Gastroesophageal sphincter (tissue), 4 donors: ENCODE measurements at places on chromosomes 16 and 17.

DNA sequence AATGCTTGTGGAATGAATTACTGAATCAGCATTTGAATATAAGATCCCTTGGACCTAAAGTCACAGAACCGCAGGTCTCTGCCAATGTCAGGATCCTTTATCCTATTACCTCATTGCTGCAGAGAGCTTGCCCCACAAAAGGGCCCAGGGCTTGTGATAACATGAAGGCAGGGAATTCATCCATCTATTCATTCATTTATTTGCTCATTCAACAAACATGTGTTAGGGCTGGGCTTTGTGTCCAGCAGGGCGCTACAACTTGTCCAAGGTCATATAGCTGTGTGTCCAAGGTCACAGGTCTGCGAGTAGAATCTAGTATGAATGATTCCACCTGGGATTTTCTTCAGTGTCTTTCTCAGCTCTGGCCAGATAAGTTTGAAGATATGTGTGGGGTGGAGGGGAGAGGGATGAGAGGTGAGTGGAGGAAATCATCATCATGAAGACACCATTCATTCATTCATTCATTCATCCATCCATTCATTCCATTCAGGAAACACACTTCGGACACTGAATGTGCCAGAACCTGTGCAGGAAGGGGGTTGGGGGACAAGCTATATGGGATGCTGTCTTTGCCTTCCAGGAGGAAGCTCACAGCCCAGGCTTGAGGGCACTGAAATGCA, 1.3 kb upstream of the UNC45B start:
- ATAC-seq = no peak

DNA sequence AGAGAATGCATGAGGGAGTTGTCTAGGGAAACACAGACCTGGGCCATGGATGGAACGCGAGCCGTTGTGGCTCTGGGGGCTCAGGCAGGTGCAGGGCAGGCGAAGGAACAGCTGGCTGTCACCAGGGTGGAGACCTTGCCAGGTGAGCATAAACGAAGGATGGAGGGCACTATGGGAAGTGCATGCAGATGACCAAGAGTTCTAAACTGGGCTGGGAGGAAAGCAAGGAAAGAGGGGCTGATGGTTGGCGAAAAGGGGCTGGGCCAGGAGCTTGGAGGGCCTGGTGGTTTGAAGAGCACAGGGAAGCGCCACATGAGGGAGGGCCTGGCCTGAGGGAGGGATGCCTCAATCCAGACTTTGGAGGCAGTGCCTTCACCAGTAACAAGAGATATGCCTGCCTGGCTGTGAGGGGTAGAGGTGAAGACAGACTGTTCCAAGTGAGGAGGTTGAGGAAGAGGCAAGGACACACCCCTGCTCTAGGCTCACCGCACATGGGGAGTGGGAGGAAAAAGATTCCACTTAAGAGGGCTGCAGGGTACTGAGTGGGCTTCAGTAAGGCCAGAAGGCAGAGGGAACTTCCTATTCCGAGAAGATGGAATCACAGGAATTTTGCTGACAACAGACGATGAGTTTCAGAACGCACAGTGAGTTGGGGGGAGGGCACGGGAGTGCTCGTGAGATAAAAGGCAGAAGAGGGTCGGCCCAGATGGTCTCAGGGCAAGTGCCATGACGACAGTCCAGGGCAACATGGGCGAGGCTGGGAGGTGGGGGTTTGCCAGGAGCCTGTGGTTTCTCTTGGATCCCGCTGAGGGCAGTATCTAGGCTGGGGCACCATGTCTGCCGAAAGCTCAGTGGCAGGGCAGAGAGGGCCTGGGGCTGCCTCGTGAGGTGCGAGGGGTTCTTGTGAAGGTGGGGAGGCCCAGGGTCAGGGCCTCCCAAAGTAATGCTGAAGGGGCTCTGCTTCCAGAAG, 20.6 kb downstream of the B9D1 start:
- no peak for ATAC-seq

DNA sequence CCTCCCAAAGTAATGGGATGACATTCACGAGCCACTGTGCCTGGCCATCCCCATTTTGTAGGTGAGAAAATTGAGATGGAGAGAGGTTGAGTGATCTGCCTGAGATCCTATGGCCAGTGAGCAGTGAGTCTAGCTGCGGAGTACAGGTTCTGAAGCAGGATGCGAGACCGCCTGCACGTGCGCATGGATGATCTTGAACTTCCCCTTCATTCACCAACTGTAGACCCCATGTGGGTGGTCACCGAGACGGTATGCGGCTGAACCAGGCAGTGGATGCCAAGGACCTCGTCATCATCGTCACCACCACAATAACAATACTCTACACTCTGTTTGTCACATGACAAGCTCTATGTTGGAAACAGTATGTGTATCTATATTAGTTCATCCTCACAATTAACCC, 6.2 kb upstream of the SPNS3 start:
- no peak for ATAC-seq

- ATAC-seq = no peak
These were observed 26.6 kb upstream of the NLRP1 start for GRCh38 chr17:5610956-5611355.

GRCh38 chr16:57749101-57749692, 13.6 kb downstream of the KATNB1 start:
- ATAC-seq = no peak

GRCh38 chr16:15502041-15502725, 67.8 kb downstream of the BMERB1 start:
- ATAC-seq = peak; percentile 49

GRCh38 chr16:24639769-24640168, 89.7 kb upstream of the TNRC6A start:
- ATAC-seq = no peak

DNA sequence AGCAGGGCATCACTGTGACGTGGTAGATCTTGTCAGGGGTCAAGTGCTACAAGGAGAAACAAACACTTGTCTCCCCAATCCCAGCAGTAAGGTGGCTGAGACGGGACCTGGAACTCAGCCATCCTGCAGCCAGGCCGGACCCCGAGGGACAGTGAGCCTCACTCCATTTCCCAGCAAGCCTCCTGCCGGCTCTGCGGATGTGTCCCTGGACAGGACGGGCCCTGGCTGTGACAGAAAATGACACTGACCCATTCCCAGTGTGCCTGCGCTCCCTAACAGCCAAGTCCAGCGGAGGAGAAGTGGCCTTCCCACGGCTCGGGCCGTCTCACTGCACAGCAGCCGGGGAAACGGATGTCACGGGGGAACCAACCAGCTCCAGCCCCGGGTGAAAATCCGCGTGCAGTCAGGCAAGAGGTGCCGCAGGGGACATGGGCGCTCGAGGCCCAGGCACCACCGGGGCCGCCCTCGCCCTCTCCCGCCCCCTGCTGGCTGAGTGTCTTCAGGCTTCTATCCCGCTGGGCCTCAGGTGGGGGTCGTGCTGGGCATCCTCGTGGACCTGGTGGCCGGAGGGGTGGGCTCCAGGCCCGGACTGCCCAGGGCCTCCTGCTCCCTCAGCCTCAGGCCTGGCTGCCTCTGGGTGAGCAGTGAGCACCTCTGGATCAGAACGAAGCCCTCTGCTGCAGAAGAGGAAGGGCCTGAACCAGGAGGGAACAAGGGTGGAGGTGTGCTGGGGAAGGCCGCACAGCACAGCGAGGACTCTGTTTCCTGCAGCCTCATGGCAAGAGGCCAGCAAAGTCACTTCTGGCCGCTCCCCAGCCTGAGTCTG, 6.7 kb downstream of the HAGHL start:
- no peak for ATAC-seq

GRCh38 chr17:69729944-69730343, 315.4 kb downstream of the MAP2K6 start:
- ATAC-seq = no peak

- ATAC-seq = no peak
These were observed 30.6 kb downstream of the RNF43 start for GRCh38 chr17:58386708-58387107.

DNA sequence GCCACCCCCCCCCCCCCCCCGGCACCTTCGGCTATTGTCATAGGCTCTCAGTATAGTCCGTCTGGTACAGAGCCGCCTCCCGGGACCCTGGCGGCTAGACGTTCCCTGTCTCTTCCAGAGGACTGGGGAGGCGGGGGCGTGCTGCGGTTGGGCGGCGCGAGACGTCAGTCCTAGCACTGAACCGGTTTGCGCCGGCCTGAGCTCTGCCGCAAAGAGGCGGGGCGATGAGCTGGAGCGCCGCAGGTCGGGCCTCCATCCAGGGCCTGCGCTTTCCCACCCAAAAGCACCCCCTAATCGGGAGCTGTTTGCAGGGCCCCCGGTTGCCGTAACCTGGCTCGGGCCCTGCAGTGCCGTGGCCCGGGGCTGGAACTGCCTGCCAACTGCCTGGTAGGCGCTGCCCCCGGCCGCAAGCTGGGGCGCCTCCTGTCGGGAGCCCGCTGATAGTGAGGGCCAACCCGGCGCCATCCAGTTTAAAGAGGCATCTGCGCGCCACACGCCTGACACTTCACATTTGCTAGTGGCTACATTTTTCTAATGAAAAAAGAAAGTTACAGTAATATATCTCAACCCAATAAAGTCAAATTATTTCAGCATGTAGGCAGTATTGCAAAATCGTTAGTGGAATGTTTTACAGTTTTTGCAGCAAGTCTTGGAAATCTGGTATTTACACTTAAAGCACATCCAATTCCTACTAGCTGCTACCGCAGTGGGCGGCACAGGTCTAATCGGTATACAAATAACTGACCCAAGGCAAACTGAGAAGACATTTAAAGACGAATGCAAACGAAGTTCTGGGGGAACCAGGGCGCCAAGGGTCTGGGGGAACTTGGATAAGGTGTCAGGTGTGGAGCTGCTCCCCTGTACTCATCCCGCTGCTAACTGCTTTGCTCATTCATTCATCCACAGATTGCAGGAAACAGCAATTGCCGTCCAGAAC, 753 bp upstream of the USP22 start:
- peak; percentile 96 for ATAC-seq

DNA sequence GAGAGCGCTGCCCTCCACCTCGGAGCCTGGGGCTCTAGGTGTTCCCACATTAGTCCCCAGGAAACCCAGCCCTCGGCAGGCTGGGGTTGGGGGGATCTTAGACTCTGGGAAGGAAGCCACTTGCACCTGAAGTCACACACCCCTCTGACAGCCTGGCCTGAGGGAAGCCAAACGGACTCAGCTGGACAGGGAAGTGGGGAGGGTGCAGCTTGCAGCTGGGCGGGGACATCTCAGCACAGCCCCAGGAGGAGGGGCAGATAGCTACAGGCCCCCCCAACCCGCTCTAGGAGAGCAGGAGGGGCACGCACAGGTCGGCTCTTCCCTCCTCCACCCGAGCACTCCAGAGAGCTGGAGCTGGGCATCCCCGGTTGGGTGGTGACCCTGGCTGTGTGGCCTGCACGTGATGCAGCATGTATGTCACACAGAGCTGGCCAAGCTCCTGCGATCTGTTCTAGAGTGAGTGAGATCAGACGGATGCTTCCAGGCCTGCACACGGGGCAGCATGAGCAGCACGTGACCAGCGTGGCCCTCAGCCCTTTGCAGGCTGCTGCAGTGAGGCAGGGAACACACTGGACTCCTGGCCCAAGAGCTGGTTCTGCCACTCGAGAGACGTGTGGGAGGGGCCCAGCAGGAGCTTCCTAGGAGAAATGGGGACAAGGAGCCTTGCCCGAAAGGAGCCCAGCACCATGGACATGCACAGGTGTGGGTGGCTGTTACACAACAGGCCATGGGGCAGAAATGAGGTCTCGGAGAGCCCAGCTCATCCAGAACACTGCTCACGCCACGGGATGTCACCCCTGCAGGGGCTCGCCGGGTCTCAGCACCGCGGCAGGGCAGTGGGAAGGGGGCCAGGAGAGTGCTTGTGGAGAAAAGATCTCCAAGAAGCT, 15.4 kb downstream of the KIFC3 start:
- peak; percentile 90 for ATAC-seq

DNA sequence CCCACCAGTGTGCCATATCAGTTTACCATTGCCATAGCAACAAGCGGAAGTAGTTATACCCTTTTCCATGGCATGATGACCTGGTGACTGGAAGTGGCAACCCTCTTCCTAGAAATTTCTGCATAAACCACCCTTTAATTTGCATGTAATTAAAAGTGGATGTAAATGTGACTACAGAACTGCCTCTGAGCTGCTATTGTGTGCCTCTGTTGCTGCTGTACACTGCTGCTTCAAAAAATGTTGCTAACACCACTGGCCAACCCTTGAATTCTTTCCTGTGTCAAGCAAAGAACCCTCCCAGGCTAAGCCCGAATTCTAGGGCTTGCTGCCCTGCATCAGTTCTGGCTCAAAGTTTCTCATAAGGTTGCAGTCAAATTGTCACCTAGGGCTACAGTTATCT, 12.9 kb upstream of the MED13 start:
- ATAC-seq = no peak

DNA sequence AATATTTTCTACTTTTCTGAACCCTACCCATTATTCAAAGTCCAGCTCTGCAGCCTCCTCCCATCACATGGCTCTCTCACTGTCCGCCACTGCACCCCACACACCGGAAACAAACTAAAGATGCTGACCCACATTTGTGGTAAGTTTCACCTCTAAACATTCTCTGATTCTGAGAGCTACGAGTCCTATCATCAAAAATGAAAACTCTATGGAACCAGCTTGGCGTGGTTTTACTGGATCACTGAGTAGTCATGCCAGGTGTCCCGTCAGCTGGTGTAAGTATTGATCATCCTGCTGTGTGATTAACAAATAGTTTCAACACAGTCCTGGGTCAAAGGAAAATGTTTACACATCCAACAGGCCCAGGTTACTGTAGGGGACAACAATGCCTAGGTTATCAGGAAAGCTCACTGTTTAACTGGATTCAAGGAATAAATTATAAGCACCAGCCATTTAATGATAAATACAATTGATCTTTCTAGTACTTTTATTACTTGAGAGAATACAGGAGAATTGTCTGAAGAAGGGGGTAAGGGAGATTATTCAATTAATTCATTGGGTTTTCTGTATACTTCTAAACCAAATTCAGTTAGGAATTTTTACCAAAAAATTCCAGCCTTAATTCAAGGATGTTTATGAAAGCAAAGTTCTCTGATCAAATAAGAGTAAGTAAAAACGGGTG, 33.9 kb downstream of the CYTH1 start:
- no peak for ATAC-seq

- ATAC-seq = no peak
These were observed 144.7 kb upstream of the CRHR1 start for GRCh38 chr17:45639297-45639849.

- no peak for ATAC-seq
These were observed 13.8 kb downstream of the SPNS2 start for GRCh38 chr17:4512156-4513112.

DNA sequence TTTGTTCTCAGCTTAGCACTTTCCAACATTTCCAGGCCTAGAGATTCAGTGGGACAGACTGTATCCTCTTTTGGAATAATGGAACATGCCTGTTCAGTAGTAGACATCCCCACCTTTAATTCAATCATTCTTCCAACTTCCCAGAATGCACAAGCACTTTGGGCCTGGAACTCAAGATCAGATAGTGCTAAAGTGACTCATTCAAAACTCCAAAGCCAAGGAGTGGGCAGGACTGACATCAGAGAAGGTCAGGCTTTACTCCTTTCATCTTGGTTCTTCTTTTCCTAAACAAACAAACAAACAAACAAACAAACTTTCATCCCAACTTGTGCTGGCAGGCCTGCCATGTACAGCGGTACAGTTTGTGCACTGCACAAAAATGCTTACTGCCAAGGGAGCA, 172.0 kb downstream of the AXIN2 start:
- ATAC-seq = no peak

- no peak for ATAC-seq
These were observed 68.5 kb downstream of the WWP2 start for GRCh38 chr16:69830534-69831211.
